WTC11 (cell line): ENCODE measurements at places on chromosomes 4 and X. TPM values are rescaled to one million over a fixed set of nuclear protein-coding genes. Genes with fewer than 3 reads are reported as not detected.

The SPP1 gene
- total RNA-seq = 24.5 to 56.6 TPM (median 31.8 TPM) in 3 replicates

The CSAG1 gene
- total RNA-seq = 0.33 to 1.8 TPM (median 1.5 TPM) in 3 replicates

The EDA2R gene
- total RNA-seq = 9.1 to 11.9 TPM (median 9.3 TPM) in 3 replicates

The NLGN4X gene
- 53.8 to 66.9 TPM (median 63.3 TPM) in 3 replicates for total RNA-seq

The GPRIN3 gene
- 1.5 to 2.0 TPM (median 1.5 TPM) in 3 replicates for total RNA-seq

The CXCL9 gene
- 0.07 TPM in 1 of 3 replicates, not detected in the others for total RNA-seq

The ARHGAP6 gene
- 0.55 to 1.0 TPM (median 0.89 TPM) in 3 replicates for total RNA-seq

The GAGE2A gene
- total RNA-seq = 0.62 to 0.83 TPM in 2 of 3 replicates, not detected in the other

The CYP4V2 gene
- total RNA-seq = 2.0 to 3.1 TPM (median 2.2 TPM) in 3 replicates

The IL21 gene
- not detected in 3 replicates for total RNA-seq

The CENPI gene
- total RNA-seq = 18.1 to 20.1 TPM (median 19.5 TPM) in 3 replicates

The FAM9B gene
- not detected in 3 replicates for total RNA-seq

The CLDN22 gene
- not detected in 3 replicates for total RNA-seq

The PDE6B gene
- 7.1 to 13.1 TPM (median 13.0 TPM) in 3 replicates for total RNA-seq

The TEX13D gene
- not detected in 3 replicates for total RNA-seq

The PI4K2B gene
- total RNA-seq = 12.6 to 15.1 TPM (median 14.5 TPM) in 3 replicates

The RAP1GDS1 gene
- 24.0 to 29.9 TPM (median 25.3 TPM) in 3 replicates for total RNA-seq

The MTMR8 gene
- 3.8 to 7.1 TPM (median 6.1 TPM) in 3 replicates for total RNA-seq

The UGT8 gene
- total RNA-seq = 29.2 to 30.8 TPM (median 30.7 TPM) in 3 replicates

The MYOZ2 gene
- total RNA-seq = not detected in 3 replicates

The CCKAR gene
- total RNA-seq = not detected in 3 replicates

The KLB gene
- 0.09 to 0.14 TPM in 2 of 3 replicates, not detected in the other for total RNA-seq

The LRPAP1 gene
- total RNA-seq = 90.8 to 106 TPM (median 97.4 TPM) in 3 replicates

The NUDT10 gene
- 17.7 to 22.2 TPM (median 18.1 TPM) in 3 replicates for total RNA-seq

The SOWAHD gene
- 3.6 to 5.0 TPM (median 4.3 TPM) in 3 replicates for total RNA-seq

The LRAT gene
- total RNA-seq = 33.0 to 37.7 TPM (median 34.5 TPM) in 3 replicates

The FAM47A gene
- not detected in 3 replicates for total RNA-seq

The GAB3 gene
- 0.66 to 1.0 TPM (median 0.72 TPM) in 3 replicates for total RNA-seq

The DUX4 gene
- 0.52 TPM in 1 of 3 replicates, not detected in the others for total RNA-seq

The USP51 gene
- 6.0 to 6.5 TPM (median 6.4 TPM) in 3 replicates for total RNA-seq

The MID1 gene
- total RNA-seq = 40.1 to 52.2 TPM (median 45.4 TPM) in 3 replicates

The NDST4 gene
- not detected in 3 replicates for total RNA-seq

The CPLX1 gene
- 1.5 to 3.5 TPM (median 2.0 TPM) in 3 replicates for total RNA-seq

The EDA gene
- total RNA-seq = 11.3 to 15.1 TPM (median 12.9 TPM) in 3 replicates

The UGT2B15 gene
- total RNA-seq = 0.22 to 0.25 TPM (median 0.25 TPM) in 3 replicates
